Spinal cord (tissue), 10 donors: ENCODE measurements at places on chromosomes 12 and 14. TPM values are rescaled to one million over a fixed set of nuclear protein-coding genes. Genes with fewer than 3 reads are reported as not detected.

GRCh38 chr14:64971943-64972791 lies at the start of gene RAB15:
RAB15 (minus strand) TSS chr14:64972336; CDS start chr14:64972076, 260 bp downstream.
- peak within 1 kb of the TSS; percentile 71 for H3K4me3 ChIP-seq
- DNase-seq: peak; percentile 85
- H3K4me1 ChIP-seq: peaks cover 34% of the 10 kb centered on the region
- H3K36me3 ChIP-seq: no peaks in the 10 kb centered on the region
- no peak within 1 kb of the TSS for H3K27ac ChIP-seq

- DNase-seq: peak; percentile 35
Measured at GRCh38 chr12:126093908-126094307, 1028.7 kb downstream of the AACS start.

NCAPD2 gene
- 30.0 TPM for total RNA-seq

DNA sequence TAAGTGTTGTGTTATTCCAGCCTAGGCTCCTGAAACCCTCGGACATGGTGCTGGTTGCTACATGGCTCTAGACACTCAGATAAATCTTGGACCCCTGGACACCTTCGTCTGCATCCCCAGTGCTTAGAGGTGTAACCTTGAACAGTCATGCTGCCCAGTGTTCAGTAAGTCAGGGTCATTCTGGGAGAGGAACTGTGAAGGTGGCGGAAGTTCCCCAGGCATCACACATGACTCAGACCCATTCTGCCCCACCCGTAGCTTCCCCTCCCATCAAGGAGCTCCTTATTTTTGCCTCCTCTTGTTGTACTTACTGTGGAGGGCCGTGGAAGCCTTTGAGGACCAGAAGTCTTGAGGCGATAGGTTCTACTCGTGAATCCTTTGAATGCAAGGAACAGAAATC lies 18.1 kb upstream of the SSPN start:
- H3K4me3 ChIP-seq: no peak overlapping the region
- H3K36me3 ChIP-seq: no peaks in the 10 kb centered on the region
- no peaks in the 10 kb centered on the region for H3K27me3 ChIP-seq
- no peak overlapping the region for H3K27ac ChIP-seq

GRCh38 chr14:32375663-32376062 lies 46.6 kb downstream of the AKAP6 start:
- no peak for DNase-seq
- H3K27me3 ChIP-seq: no peaks in the 10 kb centered on the region
- H3K4me3 ChIP-seq: no peak overlapping the region
- H3K27ac ChIP-seq: no peak overlapping the region
- H3K36me3 ChIP-seq: no peaks in the 10 kb centered on the region

- H3K27me3 ChIP-seq: no peaks in the 10 kb centered on the region
- peaks cover 11% of the 10 kb centered on the region for H3K4me1 ChIP-seq
- H3K27ac ChIP-seq: no peak overlapping the region
- DNase-seq: no peak
- H3K36me3 ChIP-seq: no peaks in the 10 kb centered on the region
- no peak overlapping the region for H3K4me3 ChIP-seq
Measured at GRCh38 chr12:128607641-128608040, 216.1 kb downstream of the SLC15A4 start.

TTC6 gene
- 4.2 TPM for total RNA-seq

GRCh38 chr14:93137864-93138263 lies 22.1 kb upstream of the ITPK1 start:
- no peaks in the 10 kb centered on the region for H3K27me3 ChIP-seq
- no peaks in the 10 kb centered on the region for H3K36me3 ChIP-seq
- no peak for DNase-seq
- H3K4me1 ChIP-seq: peaks cover 7% of the 10 kb centered on the region
- H3K27ac ChIP-seq: no peak overlapping the region

TPCN1 gene
- total RNA-seq: 25.1 TPM

GRCh38 chr12:132105467-132105866 lies 38.7 kb downstream of the DDX51 start:
- no peaks in the 10 kb centered on the region for H3K27me3 ChIP-seq
- DNase-seq: no peak
- H3K36me3 ChIP-seq: peaks cover 30% of the 10 kb centered on the region
- H3K4me1 ChIP-seq: peaks cover 7% of the 10 kb centered on the region
- no peak overlapping the region for H3K27ac ChIP-seq

GRCh38 chr12:50916292-50916691 lies 36.1 kb upstream of the HIGD1C start:
- no peaks in the 10 kb centered on the region for H3K36me3 ChIP-seq
- H3K27me3 ChIP-seq: no peaks in the 10 kb centered on the region
- H3K27ac ChIP-seq: no peak overlapping the region
- DNase-seq: no peak
- H3K4me3 ChIP-seq: no peak overlapping the region

GRCh38 chr12:101407049-101407435 lies 530 bp downstream of the ARL1 start:
- H3K4me1 ChIP-seq: peaks cover 11% of the 10 kb centered on the region
- no peaks in the 10 kb centered on the region for H3K36me3 ChIP-seq
- H3K4me3 ChIP-seq: peak overlapping the region; percentile 98
- peak overlapping the region; percentile 96 for H3K27ac ChIP-seq

- no peak overlapping the region for H3K27ac ChIP-seq
- no peak overlapping the region for H3K4me3 ChIP-seq
- no peaks in the 10 kb centered on the region for H3K36me3 ChIP-seq
- H3K4me1 ChIP-seq: no peaks in the 10 kb centered on the region
- DNase-seq: no peak
Measured at GRCh38 chr14:22646570-22647254, 2.6 kb upstream of the OR6J1 start.

GRCh38 chr14:64569138-64569631 lies 19.4 kb downstream of the PPP1R36 start:
- no peak overlapping the region for H3K4me3 ChIP-seq
- H3K4me1 ChIP-seq: peaks cover 15% of the 10 kb centered on the region
- H3K36me3 ChIP-seq: no peaks in the 10 kb centered on the region
- no peak for DNase-seq
- peak overlapping the region; percentile 8 for H3K27ac ChIP-seq

- no peak overlapping the region for H3K4me3 ChIP-seq
- DNase-seq: no peak
- no peak overlapping the region for H3K27ac ChIP-seq
- H3K4me1 ChIP-seq: peaks cover 35% of the 10 kb centered on the region
- H3K27me3 ChIP-seq: no peaks in the 10 kb centered on the region
- H3K36me3 ChIP-seq: peaks cover 18% of the 10 kb centered on the region
Measured at GRCh38 chr12:117031843-117032592, 67.2 kb downstream of the TESC start.

ABCC9 gene
- total RNA-seq: 26.8 TPM

SLC25A21 gene
- total RNA-seq: 4.5 TPM

GRCh38 chr12:110531741-110532333 lies 29.7 kb downstream of the RAD9B start:
- DNase-seq: no peak
- no peak overlapping the region for H3K4me3 ChIP-seq
- no peaks in the 10 kb centered on the region for H3K4me1 ChIP-seq
- no peak overlapping the region for H3K27ac ChIP-seq

ERBB3 gene
- 41.1 TPM for total RNA-seq

DNA sequence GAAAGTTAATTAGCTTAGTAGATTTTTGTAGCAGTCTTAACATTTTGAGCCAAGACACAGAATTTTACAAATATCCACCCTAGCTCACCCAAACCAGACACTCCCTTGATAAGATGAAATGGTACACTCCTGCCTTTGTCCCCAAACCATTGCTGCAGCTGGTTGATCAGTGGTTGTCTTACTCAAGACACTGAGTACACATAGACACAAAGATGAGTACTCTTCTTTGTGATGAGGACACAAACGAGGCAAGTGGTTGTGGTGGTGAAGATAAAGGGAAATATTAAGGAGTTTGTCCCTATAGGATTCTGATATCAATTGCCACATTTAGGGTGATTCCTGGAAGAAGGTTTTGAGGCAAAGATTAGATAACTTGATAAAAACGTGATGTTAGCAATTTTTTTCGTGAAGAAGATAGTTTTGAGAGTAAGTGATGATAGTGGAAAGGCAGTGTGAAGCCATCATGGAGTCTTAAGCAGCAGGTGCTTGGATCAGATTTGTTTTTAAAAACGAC lies 21.4 kb upstream of the ATP2B1 start:
- no peak overlapping the region for H3K4me3 ChIP-seq
- no peak overlapping the region for H3K27ac ChIP-seq
- H3K27me3 ChIP-seq: no peaks in the 10 kb centered on the region
- H3K4me1 ChIP-seq: no peaks in the 10 kb centered on the region
- no peaks in the 10 kb centered on the region for H3K36me3 ChIP-seq
- DNase-seq: no peak

DNA sequence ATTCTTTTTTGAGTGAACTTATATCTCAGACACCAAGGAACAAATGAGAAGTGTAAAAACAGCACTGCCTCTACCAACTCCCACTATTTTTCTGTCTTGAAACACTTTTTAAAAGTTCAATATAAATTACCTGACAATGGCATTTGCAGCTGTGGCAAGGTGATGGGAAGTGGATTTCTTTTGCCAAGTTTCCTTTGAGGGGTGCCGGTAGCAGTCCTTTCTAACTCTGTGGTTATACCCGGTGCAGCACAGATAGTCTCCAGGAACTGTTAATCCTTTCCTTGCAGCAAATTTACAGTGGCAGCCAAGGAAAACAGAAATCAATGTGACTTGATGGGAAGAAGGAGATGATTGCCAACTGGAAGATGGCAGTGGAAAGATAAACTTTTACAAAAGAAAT lies 243.7 kb downstream of the BCAT1 start:
- DNase-seq: no peak
- H3K36me3 ChIP-seq: no peaks in the 10 kb centered on the region
- no peak overlapping the region for H3K27ac ChIP-seq
- H3K27me3 ChIP-seq: no peaks in the 10 kb centered on the region

PSMD9 gene
- total RNA-seq: 63.4 TPM

DNA sequence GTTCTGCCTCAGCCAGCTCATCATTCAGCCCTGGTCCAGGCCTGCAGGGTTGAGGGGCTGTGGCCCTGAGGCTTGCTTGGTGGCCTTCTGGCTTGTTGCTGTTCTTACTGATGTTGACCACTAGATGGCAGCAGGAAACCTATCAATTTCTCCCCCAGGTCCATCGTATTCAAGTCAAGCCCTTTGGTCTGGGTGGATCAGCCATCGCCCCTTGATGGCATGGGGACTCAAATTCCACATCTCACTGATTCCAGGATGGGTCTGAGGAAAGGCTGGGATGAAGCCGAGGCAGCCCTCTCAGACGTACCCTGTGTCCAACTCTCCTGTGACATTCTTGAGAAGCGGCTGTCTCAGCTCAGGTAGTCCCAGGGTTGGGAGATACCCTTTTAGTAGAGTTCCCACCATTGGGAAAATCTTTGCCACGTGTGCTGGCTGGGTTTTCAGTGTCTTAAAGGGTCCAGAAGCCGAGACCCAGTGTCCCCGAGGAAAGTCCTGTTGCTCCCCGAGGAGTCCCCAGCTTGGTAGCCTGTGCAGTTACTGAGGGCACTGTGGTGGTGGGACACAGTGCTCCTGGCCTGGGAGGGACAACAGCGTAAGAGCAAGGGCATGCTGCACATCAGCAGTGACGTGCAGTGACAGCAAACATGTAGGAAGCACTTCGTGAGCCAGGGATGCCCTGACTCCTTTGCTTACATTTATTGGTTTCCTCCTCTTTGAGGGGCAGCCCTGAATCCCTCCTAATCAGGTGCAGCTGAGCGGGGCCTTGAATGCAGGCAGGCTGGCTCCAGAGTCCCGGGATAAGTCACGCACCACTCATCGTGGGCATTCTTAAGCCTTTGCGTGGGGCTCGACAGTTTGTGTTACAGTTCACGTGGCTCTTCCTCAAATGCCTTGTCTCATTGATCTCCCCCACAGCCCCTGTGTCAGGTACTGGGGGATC lies 58.6 kb downstream of the TSPAN9 start:
- no peak overlapping the region for H3K4me3 ChIP-seq
- H3K36me3 ChIP-seq: no peaks in the 10 kb centered on the region
- H3K4me1 ChIP-seq: peaks cover 53% of the 10 kb centered on the region
- no peak overlapping the region for H3K27ac ChIP-seq
- no peaks in the 10 kb centered on the region for H3K27me3 ChIP-seq
- peak; percentile 66 for DNase-seq

SLCO1A2 gene
- total RNA-seq: 9.4 TPM

A2ML1 gene
- 3.4 TPM for total RNA-seq

RNASE7 gene
- total RNA-seq: not detected

TESPA1 gene
- 0.44 TPM for total RNA-seq

DNA sequence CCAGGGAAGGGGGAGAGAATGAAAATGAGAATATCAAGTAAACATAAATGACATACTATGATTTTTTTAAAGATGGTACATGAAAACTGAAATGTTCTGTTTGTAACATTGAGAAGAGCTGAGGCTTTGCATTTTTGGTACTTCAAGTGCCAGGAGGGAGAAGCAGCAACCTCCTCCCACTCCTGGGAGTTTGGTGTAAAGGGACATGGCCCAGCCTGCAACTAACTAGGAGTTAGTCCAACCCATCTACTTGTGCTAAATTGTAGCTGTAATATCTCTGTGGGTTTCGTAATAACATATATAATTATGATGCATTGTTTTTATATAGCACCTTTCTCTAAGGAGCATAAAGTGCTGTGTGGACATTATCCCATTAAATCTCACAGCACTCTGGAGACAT lies 517.5 kb downstream of the NELL2 start:
- H3K36me3 ChIP-seq: no peaks in the 10 kb centered on the region
- H3K27me3 ChIP-seq: no peaks in the 10 kb centered on the region
- H3K4me1 ChIP-seq: no peaks in the 10 kb centered on the region
- no peak overlapping the region for H3K27ac ChIP-seq
- DNase-seq: no peak

DNA sequence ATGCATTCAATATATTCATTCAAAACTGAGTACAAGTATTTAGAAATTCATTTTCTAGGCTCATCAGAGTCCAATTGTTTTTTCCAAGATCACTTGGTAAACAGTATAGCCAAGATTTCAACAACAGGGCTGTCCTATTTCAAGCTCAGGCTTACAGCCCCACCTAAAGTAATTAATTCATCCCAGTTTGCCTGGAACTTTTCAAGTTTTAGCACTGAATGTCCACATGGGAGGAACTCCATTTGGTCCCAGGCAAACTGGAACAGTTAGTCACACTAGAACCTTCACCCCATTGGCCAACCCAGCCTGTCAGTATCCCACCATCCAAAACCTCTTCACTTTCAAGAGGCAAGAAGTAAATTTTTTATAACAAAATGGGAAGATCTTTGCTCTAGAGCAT lies 210.9 kb downstream of the DPY19L2 start:
- DNase-seq: no peak
- no peak overlapping the region for H3K27ac ChIP-seq
- H3K36me3 ChIP-seq: no peaks in the 10 kb centered on the region
- no peaks in the 10 kb centered on the region for H3K27me3 ChIP-seq

- no peaks in the 10 kb centered on the region for H3K36me3 ChIP-seq
- no peak for DNase-seq
- H3K27ac ChIP-seq: no peak overlapping the region
- no peak overlapping the region for H3K4me3 ChIP-seq
- H3K27me3 ChIP-seq: peaks cover 3% of the 10 kb centered on the region
Measured at GRCh38 chr12:95956557-95957145, 13.5 kb downstream of the AMDHD1 start.

DNA sequence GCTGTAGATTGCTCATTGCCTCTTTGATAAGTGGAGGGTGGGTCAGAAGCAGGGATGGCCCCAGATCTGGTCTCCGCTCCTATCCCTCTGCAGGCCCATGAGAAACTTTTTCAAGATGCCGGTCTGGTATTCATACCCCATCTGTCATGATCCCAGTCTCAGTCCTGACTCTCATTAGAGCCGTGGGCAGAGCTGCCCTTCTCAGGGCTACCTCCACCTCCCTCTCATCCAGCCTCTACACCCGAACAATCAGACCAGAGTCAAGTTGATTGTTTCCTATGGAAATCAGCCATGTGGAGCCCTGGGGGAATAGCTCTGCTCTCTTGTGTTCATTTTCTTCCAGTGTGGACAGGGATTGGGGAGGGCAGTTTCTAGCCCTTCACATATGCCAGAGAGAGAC lies 45.8 kb downstream of the NEUROD4 start:
- H3K4me3 ChIP-seq: no peak overlapping the region
- H3K36me3 ChIP-seq: no peaks in the 10 kb centered on the region
- DNase-seq: no peak
- no peak overlapping the region for H3K27ac ChIP-seq

SIRT4 gene
- total RNA-seq: 5.1 TPM
